ENCODE measurements at places on chromosomes 5 and 9.
A peak's percentile ranks its signal among the peaks of the same experiment; 100 is the strongest.

DNA sequence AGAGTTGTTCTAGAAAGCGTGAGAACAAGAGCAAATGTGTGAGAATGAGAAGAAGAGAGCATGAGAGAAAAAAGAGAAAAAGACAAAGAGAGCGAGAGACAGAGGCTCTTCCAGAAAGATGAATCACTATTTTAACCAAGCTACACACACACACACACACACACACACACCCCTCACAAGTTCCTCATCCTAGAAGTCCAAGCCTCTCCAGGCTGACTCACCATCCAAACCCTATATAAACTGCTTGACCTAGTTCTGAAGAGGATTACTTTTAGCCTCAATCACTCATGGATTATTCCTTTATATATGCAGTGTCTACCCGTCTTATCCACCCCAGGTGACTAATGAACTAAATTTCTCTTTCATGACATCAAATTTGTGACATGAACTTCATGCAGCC is 37.6 kb downstream of the C9orf57 start:
- no peak for DNase-seq

DNA sequence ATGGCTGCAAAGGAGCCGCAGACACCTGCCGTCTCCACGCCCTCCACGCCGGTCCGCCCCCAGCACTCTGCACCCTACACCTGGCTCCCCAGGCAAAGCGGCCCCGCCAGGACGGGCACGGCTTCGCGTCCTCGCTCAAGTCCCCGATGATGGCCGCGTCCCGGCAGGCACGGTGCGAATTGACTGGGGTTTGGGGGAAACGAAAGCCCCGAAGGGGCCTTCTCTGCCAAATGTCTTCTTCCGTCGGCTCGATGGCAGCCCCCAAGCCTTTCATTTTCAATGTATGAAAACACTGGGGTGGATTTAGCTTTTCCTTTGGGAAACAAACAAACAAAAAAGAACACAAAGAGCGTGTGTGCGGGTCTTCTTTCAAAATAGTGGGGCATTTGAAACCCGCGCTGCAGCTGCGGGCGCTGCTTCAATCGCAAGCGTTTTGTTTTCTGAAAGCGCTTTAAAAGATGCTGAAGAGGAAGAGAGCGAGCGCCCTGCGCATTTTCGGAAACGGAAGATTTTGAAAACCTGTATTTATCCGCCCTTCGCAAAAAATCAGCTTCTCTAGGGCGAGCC is 160.0 kb downstream of the RMI1 start:
- DNase-seq, result peak; percentile 67

DNA sequence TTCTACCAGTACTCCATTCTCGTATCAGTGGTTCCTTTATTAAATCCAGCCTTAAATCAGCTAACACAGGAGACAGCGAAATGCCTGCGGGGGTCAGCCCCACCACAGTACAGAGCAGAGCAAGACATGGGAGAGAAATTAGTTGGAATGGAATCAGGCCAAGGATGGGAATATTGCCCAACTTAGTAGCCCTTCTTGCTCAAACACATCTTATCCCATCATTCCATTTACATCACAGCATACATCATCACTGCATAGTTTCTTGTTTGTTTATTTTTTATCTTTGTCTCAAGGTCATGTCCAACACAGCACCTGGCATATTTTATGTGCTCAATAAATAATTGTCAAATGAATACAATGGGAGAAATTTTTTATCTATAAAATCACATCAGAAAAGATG is 34.3 kb upstream of the DAB2 start:
- DNase-seq, result no peak

DNA sequence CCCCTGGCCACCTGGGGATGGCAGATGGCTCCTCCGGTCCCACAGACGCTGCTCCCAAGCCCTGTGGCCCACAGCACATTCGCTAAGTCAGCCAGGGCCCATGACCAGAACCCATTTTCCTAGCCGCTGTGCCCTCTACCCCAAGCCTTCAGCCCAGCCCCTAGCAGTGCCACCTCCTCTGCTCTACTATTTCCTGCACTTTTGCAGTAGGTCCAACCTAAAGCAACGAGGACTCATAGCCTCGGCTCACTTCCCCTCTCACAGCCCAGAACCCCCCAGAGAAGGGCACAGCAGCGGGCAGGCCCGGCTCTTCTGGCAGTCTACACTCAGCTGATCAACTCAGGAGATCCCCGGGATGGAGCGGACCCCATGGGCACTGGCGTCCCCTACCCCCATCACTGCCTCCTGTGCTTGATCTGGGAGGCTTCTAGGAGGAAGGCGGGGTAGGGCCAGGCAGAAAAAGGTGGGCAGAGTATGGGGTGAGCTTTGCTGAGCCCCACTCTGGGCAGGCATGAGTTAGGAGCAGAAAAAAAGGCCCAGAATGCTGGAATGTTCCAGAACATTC is 111.2 kb downstream of the ZNF354C start:
- DNase-seq, result no peak

Data from NCI-H1092 treated with DMSO at 0.1 percent for 48 hours (cell line).